Lower lobe of right lung (tissue), 2 donors: ENCODE measurements at places on chromosomes 4 and X. TPM values are rescaled to one million over a fixed set of nuclear protein-coding genes. Genes with fewer than 3 reads are reported as not detected.

GC gene
- total RNA-seq = 0.86 TPM

DNA sequence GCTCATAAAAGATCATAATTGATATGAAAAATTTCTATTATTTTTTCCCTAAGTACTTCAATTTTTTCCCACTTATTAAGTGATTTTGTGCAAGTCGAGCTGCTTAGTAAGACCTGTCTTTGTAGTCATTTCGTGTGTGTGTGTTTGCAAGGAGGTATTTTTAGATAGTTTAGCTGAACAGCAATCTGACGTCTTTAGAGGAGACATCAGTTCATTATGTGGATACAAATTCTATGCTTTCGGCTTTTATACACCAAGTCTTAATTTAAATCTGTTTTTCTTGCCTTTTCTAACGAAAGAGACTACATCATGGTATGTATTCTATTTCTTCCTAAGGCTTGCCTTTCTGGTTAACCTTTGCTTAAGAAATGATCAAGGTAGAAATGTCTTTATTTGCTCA, 179.4 kb downstream of the RAPGEF2 start:
- no peak for DNase-seq

- no peak for DNase-seq
These were observed 7.2 kb downstream of the USP11 start for GRCh38 chrX:47239898-47240545.

DNA sequence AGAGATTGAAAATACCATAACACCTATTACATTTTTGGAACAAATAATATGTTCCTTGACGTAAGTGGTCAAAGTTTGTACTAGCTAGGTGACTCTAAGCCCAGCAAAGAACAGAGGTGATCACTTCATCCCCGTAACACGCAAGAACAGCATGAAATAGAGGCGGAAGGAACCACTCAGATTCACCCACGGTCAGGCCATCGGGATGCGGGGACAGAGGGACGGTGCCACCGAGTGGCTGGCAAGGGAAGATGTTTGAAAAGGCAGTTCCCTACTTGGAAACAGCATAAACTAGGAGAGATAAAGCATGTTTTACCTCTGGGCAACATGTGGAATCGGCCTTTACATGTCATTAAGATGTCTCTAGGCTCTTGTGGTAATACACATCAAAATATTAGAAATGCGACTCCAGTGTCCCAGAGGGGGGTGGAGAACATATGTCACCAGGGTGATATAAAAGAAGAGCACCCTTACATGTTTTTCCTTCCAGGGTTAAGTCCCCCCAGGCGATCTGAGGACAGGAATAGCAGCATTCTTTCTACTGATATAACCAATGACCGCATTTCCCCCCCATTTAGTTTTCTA, 84.0 kb downstream of the PHKA2 start:
- DNase-seq = no peak

DNA sequence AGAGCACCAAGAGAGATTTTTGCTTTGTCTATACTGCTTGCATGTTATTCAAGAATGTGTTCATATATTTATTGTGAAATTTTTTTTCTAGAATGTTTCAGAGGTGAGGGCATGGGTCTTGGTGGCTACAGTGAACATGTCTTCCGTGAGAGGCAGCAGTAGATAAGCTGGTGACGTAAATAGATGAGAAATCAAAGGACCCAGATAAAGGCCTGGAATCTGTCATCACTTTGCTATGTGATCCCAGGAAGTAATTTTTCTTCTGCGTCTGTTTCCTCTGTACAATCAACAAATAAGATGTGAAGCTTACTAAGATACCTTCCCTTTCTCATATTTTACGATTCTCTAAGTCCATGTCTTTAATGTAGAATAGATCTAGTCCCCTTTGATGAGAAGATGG, 129.1 kb downstream of the COL4A6 start:
- DNase-seq = no peak

GRCh38 chr4:24197955-24198354, 308.1 kb upstream of the PPARGC1A start:
- no peak for DNase-seq

NLGN3 gene
- 1.3 TPM for total RNA-seq

DNA sequence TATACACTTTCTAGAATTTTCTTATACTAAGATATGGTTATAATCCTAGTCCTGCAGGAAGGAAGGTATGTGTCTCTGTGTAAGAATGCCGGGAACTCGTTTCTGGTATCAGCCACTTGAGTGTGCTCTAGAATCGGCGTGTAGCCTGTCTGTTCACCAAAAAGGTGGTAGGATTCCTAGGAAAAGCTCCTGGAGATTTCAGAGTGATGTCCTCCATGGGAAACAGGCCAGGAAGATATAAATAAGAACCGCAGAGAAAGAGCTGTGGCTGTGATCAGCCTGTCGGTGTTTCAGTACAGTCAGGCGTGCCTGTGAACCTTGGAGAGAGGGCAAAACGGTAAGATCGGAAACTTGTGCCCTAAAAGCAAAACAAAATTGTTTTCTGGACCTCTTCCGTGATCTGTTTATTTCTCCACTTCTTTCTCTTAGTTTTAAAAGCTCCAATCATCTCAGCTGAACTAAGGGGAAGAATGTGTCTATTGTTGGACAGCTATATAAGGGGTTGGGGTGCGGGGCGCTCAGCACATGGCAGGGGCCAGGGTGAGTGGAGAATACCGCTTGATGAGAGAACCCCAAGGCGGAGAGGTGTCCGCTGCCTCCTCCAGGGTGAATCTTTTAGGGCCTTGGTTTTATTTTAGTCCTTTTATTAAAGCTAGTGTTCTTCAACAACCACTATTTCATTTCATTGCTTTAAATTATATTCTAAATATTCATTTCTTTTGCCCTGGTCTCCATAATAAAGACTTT, 303.8 kb upstream of the TENM3 start:
- DNase-seq = no peak

DNA sequence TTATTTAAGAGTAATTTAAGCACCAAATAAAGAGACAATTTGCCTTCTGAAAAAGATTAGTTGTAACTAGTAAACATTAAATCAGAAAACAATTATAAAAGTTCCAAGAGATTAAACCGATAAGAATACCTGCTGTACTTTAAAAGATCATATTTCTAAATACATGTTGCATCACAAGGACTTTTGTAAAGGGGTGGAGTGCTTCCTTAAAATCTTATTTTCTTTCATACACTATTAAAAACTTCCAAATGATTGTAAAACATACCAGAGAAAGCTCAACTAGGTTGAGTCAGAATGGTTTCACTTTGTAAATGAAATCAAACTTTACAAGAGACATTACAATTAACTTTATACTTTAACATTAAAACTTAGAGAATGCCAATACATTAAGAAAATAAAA, 41.8 kb downstream of the ACSL4 start:
- DNase-seq = no peak

DNA sequence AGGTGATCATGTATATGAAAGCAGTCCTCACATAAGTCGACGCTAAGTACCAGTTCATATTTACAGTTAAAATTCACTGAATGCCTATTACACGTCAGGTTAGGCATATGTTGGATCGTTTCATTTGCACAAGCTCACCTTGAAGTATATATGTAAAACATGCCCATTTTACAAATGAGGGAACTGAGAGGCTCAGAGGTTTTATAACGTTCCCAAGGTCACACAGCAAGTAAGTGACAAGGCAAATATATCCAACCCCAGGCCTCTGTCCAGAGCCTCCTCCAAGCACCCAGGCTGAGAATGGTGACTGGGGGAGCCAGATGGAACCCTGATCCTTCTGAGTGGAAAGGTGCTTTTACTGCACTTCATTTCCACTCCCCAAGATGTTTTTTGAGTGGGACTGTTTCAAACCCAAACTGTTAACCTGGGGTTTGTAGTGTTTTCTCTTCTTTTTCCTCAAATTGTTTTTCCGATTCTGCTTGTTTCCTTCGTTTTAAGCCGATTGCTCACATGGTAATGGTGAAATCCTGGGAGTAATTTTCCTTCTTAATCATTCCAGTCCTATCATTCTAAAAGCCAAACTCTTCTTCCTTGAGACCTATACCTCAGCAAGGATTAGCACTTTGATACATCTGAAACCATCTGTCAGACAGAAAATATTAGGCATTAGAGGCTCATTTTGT, 791 bp downstream of the SMIM20 start:
- DNase-seq = no peak

GRCh38 chr4:93029769-93030168, 726.0 kb downstream of the GRID2 start:
- DNase-seq = no peak

AFF1 gene
- total RNA-seq = 90.6 TPM

DNA sequence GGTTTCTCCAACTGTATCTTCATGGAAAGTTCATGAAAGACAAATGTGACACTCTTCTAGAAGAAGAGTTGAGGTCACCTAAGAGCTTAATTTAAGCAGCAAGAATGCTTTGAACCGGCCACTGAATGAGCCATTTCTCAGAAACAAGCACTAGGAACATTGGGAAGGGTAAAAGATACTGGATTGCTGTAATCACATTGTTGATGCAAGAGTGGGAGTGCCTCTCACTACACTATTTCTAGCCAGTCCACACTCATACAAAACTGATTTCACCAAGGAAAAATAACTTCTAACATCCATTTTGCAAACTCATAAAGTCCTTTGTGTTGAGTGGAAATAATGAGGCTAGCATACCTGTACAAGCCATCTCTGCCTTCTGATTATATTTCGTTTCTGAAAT, 220.3 kb downstream of the RELL1 start:
- DNase-seq = no peak

- no peak for DNase-seq
These were observed 455.7 kb upstream of the FAT1 start for GRCh38 chr4:187179086-187180058.

SMIM31 gene
- total RNA-seq = 0.83 TPM

GRCh38 chr4:107760281-107760947, 40.4 kb upstream of the PAPSS1 start:
- DNase-seq = peak; percentile 48

DNA sequence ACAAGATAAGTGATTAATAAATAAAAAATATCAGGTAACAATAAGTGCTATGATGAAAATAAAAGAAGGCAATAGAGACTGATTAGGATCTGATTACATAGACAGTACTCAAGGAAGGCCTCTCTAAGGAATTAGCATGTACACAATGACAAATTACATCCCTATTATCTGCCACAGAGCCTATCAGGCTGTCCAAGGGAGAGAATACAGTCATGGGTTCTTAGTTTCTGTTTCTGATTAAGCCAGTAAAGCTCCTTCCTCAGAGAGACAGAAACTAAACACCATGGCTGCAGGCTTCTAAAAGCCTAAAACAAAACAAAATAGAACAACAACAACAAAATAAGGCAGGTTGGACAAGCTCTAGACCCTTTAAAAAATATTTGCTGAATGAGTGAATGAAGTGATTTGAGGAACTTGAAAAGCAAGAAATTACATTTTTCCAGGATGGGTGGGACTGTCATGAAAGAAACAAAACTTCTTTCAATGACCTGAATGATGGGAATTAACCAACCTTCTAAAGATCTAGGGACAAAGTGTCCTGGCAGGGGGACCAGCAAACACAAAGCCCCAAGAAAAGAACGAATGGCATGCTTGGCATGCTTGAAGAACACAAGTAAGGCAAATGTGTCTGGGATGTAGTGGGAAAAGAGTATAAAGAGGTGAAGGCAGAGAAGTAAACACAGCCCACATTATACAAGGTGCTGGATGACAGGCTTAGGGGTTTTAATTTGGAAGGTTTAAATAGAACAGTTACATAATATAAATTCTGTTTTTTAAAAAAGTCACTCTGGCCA, 44.1 kb downstream of the NAA11 start:
- no peak for DNase-seq

- DNase-seq = no peak
These were observed 6.3 kb upstream of the RGS12 start for GRCh38 chr4:3286335-3287175.

- DNase-seq = no peak
These were observed 63.4 kb downstream of the PTTG2 start for GRCh38 chr4:38023347-38024205.

SPANXA1 gene
- not detected for total RNA-seq

UGT2B11 gene
- total RNA-seq = not detected

DNA sequence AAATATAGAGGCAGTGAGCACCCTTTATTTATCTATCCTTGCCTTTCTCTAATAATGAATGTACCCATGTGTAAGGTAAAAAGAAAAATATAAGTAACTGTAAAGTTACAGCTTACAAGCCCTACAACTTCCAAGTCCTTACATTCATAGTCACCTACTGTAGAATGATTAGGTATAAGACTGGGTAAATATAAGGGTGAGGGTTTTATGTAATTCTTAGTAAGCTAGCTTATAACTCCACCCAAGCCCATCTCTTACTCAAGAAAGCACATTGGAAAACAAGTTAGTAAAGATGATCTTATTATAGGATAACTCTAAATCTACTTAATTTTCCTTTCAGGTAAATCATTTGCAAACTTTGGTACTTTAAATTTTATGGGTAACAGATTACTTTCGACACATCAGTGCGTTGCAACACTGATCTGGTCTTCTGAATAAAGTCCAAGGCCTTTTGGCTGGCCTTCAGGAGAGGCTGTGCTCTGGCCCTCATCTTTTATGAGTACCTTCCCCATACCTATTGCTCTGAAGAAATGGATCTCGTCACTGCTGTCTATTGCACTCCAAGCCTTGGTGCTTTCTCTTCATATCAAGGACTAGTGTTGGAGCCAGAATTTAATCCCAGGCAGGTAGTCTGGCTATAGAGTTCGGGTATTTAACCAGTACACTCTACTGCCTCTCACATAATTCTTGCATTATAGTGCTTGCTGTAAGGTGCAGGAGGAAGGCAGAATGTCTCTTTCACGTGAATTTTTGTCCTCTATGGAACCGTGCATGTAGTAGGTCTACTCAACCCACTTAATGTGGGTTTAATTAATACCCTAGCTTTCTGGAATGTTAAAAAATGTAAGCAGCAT, 443.6 kb upstream of the AR start:
- no peak for DNase-seq

GRCh38 chr4:151717909-151718628, 42.7 kb downstream of the GATB start:
- no peak for DNase-seq

SRPX gene
- 59.0 TPM for total RNA-seq

GRCh38 chr4:70873216-70873615, 29.0 kb upstream of the MOB1B start:
- no peak for DNase-seq

DNA sequence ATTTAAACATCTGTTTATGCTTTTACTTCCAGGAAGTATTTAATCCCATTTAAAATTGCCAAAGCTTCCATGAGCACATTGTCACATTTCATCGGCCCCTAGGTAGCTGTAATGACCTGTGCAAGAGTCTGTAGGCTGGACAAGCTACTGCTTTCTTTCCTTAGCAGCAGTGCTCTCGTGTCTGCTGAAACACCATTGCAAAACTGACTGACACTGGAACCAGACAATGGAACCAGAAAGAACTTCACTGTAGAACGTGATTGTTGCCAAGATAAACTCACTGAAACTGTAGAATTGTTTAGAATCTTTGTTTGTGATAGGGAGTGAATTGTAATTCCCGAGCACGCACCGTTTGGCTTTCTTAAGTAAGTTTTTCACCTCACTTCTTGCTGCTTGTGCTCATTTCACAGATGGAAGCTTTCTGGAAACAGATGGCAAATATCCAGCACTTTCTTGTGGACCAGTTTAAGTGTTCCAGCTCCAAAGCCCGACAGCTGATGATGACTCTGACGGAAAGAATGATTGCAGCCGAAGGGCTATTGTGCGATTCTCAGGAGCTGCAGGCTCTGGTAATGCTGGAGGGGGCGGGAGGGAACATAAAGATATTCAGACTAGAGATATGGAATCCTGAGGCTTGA, 36.9 kb downstream of the EVC start:
- DNase-seq = no peak

CPE gene
- total RNA-seq = 36.9 TPM
